H9 (cell line): ENCODE measurements at places on chromosomes 2 and 18. TPM values are rescaled to one million over a fixed set of nuclear protein-coding genes. Genes with fewer than 3 reads are reported as not detected.

Gene ICOS
- total RNA-seq, result not detected in 2 replicates

Gene CASP10
- 2.7 and 3.3 TPM in 2 replicates for total RNA-seq

Gene CRYGC
- not detected in 2 replicates for total RNA-seq

Gene ANKAR
- 1.6 and 2.0 TPM in 2 replicates for total RNA-seq

Gene IL36RN
- not detected in 2 replicates for total RNA-seq

Gene FARSB
- 31.2 and 32.1 TPM in 2 replicates for total RNA-seq

Gene USP40
- 6.0 and 7.5 TPM in 2 replicates for total RNA-seq

Gene HRH4
- not detected in 2 replicates for total RNA-seq

Gene SH2D6
- total RNA-seq, result 0.61 TPM in 2 replicates

Gene RNF144A
- total RNA-seq, result 9.8 and 10.6 TPM in 2 replicates

Gene TRIM54
- total RNA-seq, result 4.6 and 5.0 TPM in 2 replicates

Gene DYNAP
- 2.3 and 2.5 TPM in 2 replicates for total RNA-seq

Gene CD226
- total RNA-seq, result 0.04 TPM in 1 of 2 replicates, not detected in the other

Gene ASAP2
- total RNA-seq, result 11.0 and 12.6 TPM in 2 replicates

Gene CNTNAP5
- total RNA-seq, result 0.39 and 0.48 TPM in 2 replicates

Gene CYP27C1
- 2.3 TPM in 2 replicates for total RNA-seq

Gene SEC11C
- 35.5 and 38.0 TPM in 2 replicates for total RNA-seq

Gene MATN3
- total RNA-seq, result 12.2 and 13.5 TPM in 2 replicates

Gene MRPS9
- 58.1 and 60.0 TPM in 2 replicates for total RNA-seq

Gene BZW1
- total RNA-seq, result 366 and 370 TPM in 2 replicates

Gene SERPINB2
- total RNA-seq, result not detected in 2 replicates

Gene ACTG2
- 1.4 and 1.5 TPM in 2 replicates for total RNA-seq

Gene SUMO1
- 202 and 206 TPM in 2 replicates for total RNA-seq

Gene BMP10
- total RNA-seq, result not detected in 2 replicates

Gene MOCOS
- total RNA-seq, result 5.2 and 6.0 TPM in 2 replicates

Gene ATP6V1B1
- total RNA-seq, result not detected in 2 replicates

Gene MYOM1
- 0.17 and 0.20 TPM in 2 replicates for total RNA-seq

Gene ME2
- total RNA-seq, result 46.4 and 49.4 TPM in 2 replicates

Gene GPAT2
- total RNA-seq, result 0.17 TPM in 1 of 2 replicates, not detected in the other

Gene REG3G
- total RNA-seq, result not detected in 2 replicates

Gene AQP4
- total RNA-seq, result 0.31 and 0.42 TPM in 2 replicates

Gene PSMA8
- not detected in 2 replicates for total RNA-seq

Gene HTR2B
- total RNA-seq, result not detected in 2 replicates

Gene ACMSD
- total RNA-seq, result not detected in 2 replicates

Gene CHCHD5
- total RNA-seq, result 30.6 and 32.3 TPM in 2 replicates

Gene MALT1
- total RNA-seq, result 18.0 and 18.1 TPM in 2 replicates

Gene GALNT13
- 6.6 and 6.7 TPM in 2 replicates for total RNA-seq

Gene TLX2
- total RNA-seq, result 0.20 and 0.26 TPM in 2 replicates

Gene EVX2
- not detected in 2 replicates for total RNA-seq

Gene RAPGEF4
- total RNA-seq, result 1.4 and 1.5 TPM in 2 replicates

Gene CDH20
- not detected in 2 replicates for total RNA-seq

Gene DTNA
- 25.5 and 27.8 TPM in 2 replicates for total RNA-seq

Gene TOGARAM2
- total RNA-seq, result 0.18 and 0.83 TPM in 2 replicates

Gene NXPH2
- 1.3 and 1.8 TPM in 2 replicates for total RNA-seq

Gene REG3A
- not detected in 2 replicates for total RNA-seq

Gene TMEM37
- total RNA-seq, result 4.2 and 4.8 TPM in 2 replicates

Gene TYMS
- total RNA-seq, result 135 and 140 TPM in 2 replicates

Gene POTEI
- total RNA-seq, result 0.99 and 1.2 TPM in 2 replicates

Gene METTL8
- total RNA-seq, result 40.9 and 44.7 TPM in 2 replicates

Gene CTAGE1
- not detected in 2 replicates for total RNA-seq

Gene ATOH8
- total RNA-seq, result 0.20 and 0.22 TPM in 2 replicates

Gene ARHGEF33
- 0.64 and 0.92 TPM in 2 replicates for total RNA-seq

Gene EMX1
- total RNA-seq, result 0.64 and 0.72 TPM in 2 replicates

Gene ZNF514
- 11.9 and 12.9 TPM in 2 replicates for total RNA-seq

Gene GKN1
- not detected in 2 replicates for total RNA-seq

Gene PRSS56
- not detected in 2 replicates for total RNA-seq

Gene PLGLB2
- 0.68 and 1.4 TPM in 2 replicates for total RNA-seq

Gene REG1B
- total RNA-seq, result not detected in 2 replicates

Gene CRYBA2
- total RNA-seq, result not detected in 2 replicates

Gene DSG2
- total RNA-seq, result 104 and 107 TPM in 2 replicates
